ENCODE measurements at places on chromosomes 12 and 14.

- no peak for DNase-seq
Observed at GRCh38 chr14:94625353-94625635, 13.1 kb downstream of the SERPINA3 start.

DNA sequence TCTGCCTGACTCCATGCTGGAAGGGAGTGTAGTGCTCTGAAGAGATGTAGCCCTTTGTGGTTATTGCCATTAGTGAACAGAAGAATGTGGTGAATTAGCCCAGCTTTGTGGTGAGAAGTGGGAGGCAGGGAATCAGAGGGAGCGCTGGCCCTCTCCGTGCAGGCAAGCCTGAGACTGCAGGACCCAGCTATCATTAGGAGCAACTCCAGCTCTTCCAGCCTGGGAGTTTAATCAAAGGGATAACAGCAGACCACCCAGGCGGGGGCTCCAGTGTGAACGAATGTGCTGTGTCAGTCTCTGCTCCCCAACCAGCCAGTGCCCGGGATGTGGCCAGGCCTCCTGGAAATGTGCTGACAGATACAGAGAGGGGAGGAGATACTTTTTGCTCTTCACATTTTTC is 142.7 kb downstream of the TTLL5 start:
- no peak for DNase-seq

DNA sequence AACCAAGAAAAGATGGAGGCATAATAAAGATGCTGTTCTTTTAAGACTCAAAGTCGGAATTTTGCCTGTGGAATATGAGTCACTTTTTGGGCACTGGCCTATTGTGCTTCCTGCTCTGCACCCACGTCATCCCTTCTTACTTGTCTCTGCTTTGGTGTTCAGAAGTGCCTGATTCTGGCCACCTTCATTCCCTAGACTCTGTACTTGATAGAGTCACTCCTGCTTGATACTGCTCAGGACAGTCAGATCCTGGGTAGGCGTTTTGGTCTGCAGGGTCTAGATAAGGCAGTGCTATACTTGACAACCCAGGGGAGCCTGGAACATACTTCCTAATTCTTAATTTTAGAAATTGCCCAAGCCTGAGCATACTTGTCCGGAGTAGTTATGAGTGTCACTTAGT is 1.9 kb downstream of the LRRK2 start:
- DNase-seq = no peak

GRCh38 chr12:5520831-5521230 is 88.9 kb downstream of the NTF3 start:
- no peak for DNase-seq

- no peak for DNase-seq
Observed at GRCh38 chr14:24659916-24660570, 26.1 kb upstream of the GZMB start.

DNA sequence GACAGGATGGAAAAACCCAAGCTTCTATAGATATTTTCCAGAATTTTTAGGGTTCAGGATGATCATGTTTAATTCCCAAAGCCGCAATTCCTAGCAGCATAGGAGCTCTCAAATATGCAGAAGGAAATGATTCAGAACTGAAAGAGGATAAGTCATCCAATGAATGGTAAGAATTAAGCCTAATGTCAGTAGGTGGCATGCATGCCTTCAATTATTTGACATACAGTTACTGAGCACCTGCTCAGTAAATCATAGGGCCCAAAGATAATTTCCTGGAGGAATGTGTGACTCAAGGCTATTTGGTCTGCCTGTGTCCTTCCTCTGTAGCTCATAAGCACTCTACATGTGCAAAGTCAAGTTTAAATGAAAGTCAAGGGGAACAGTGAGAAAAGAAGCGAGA is 116.8 kb upstream of the SLC38A4 start:
- DNase-seq = no peak

DNA sequence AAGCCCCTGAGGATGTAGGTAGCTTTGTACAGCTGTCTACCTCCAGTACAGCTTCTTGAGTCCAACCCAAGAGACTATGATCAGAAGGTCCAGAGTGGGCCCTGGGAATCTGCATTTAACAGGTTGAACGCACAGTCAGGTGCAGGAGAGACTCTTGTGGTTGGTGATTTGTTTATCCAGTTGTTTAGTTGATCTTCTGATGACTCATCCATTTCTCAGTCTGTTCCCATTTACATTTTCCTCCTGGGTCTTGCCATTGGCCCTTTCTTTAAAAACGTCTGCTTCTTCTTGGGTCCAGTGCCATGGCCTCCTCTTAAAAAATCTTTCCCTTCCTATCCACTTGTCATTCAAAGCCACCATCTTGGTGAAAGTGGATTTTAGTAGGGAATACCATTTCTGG is 734.2 kb downstream of the MED13L start:
- no peak for DNase-seq

DNA sequence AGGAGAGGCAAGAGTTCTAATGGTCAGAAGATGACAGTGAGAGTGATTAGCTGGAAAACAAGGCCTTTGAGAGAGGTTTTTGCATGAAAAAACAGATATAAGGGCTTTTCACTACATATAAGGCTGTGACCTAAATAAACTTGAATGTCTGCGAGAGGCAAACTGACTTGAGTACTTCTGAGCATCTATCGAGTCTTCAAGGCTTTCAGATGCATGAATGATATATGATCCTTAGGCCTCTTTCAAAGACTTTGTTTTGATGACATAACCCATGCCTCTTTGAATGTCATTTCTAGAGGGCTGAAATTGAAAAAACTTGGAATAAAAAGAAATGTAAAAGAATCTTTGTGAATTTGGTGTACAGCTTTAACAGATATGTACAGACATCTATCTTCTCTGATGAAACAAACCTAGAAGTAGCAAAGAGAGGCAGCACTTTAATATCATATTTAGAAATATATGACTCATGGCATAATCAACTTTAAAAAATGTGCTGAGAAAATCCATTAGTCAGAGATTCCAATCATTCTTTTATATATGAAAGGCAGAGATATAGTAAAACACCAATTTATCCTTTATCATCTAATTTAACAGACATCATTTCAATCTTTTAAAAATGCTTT is 72.6 kb downstream of the PPM1H start:
- DNase-seq = no peak

DNA sequence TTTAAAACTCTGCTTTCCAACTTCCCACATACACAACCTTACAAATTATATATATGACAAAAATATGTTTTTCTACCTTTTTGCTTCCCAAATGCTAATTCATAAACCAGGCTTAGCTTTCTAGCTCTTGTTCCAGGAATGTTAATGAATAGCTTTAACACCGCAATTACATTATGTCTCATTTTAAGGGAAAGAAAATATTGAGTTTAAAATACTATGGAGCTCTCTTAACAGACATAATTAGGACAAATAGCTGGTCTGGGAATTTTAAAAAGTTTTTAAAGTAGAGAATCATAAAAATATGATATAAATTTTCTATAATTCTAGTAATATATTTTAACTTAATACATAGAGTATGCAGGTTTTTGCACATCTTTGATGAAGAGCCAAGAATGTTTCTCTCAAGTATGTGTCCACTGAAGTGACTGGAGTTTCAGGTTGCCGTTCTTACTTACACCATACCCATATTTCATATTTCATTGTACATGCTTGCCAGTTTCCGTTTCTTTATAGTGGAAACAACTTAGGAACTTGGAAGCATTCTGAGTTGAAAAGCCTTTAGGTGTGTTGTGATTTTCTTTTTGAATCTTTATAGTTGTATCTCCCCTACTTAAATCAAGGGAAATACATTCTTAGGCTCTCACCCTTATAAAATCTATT is 90.6 kb upstream of the SLCO1C1 start:
- DNase-seq = no peak

- no peak for DNase-seq
Observed at GRCh38 chr12:12219664-12220063, 47.2 kb downstream of the LRP6 start.

- no peak for DNase-seq
Observed at GRCh38 chr12:3015356-3015755, 56.2 kb downstream of the TEAD4 start.

GRCh38 chr12:3669594-3669993 is 83.3 kb downstream of the CRACR2A start:
- no peak for DNase-seq

DNA sequence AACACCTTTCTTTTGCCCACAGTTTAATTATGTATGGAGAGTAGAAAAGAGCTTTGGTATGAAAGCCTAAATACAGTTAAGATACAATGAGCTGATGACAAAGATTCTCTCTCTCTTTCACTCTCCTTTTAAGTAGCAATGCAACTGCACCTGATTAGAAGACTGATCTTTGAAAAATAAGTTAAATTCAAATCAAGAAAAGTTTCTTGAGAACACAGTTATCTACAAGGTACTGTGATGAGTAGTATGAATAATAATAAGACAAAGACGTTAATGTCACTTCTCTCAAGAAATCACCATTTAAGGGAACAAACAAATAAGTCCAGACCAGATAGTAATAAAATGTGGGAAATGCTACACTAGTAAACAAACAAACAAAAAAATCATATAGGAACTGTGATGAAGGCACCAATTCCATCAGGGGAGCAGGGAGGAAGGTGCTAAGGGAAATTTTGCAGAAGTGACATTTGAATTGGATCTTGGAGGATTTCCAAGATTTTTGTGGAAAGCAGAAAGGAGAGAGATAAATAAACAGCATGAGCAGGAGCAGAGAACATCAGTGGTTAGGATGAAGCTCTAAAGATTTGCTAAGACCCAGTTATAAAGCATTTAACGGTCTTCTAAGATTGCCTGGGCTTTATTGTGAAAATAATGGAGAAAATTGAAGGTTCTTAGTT is 65.2 kb upstream of the STK38L start:
- DNase-seq = no peak

DNA sequence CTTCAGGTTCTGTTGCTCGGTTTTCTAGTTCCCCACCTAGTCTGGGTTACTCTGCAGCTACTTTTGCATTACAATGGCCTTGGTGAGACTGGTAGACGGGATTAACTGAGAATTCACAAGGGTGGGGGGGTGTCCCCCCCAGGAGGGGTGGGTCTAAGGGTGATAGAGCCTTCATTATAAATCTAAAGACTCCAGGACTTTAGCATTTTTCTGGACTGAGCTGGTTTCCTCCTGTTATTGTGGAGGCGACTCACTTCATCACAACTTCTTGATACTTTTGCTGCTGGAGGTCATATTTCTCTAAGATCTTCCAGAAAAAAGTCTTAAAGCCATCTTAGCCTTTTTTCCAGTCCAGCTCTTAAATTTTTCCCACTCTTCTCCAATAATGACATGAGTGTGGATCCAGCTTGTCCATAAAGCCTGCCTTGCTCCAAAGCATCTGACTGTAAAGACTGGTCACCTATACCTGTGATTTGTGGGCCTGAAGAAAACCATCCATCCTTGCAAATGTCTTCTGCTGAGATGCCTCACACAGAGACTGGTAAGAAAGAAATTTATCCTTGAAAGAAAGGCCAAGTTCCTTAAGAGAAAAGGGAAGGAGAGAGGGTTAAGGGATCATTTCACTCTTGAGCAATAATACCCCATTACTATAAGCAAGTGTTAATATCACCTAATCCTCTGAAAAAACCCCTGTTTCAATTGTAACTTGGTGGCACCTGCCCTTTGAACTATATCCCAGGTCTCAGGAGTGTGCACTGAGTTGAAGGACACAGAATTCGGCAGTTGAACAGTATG is 19.7 kb upstream of the SLC2A14 start:
- no peak for DNase-seq

- peak; percentile 13 for DNase-seq
Observed at GRCh38 chr14:89401761-89402160, 15.3 kb downstream of the FOXN3 start.

- DNase-seq = no peak
Observed at GRCh38 chr14:100106250-100107112, 41.3 kb downstream of the EVL start.

- DNase-seq = no peak
Observed at GRCh38 chr14:64591809-64592208, 42.0 kb downstream of the PPP1R36 start.

- peak; percentile 33 for DNase-seq
Observed at GRCh38 chr14:24368562-24369252, 723 bp downstream of the NFATC4 start.

DNA sequence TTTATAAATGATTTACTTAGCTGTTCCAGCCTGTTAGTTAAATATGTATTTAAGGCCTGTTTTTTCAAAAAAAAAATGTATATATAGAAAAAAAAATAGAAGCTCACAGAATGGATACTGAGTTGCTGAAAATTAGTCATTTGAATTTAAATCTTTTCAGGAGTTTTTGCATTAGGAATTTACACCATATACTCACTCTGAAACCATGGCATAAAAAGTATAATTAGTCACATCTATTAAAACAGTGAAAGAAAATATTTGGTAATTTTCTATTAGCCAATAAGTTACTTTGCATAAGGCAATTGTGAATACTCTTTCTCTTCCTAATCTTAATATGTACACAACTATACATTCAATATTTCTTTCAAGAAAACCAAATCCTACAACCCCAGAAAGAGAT is 51.9 kb downstream of the HMGA2 start:
- DNase-seq = no peak

DNA sequence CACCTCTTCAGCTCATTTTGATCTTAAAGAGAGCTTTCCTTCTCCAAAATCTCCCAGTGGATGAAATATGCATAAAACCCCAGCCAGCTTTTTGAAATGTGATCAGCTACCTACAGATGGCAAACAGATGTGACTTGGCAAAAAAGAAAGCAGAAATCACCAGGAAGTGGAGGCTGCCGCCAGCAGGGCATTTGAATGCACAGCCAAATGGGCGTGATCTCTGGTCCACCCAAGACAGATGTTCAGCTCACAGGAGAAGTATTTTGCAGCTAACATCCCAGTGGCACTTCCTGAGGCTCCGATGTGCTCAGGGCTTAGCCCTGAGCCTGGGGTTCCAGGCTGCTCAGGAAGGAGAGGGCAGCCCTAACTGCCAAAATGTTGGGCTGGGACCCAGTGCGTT is 78.3 kb downstream of the LGMN start:
- DNase-seq = no peak

- DNase-seq = no peak
Observed at GRCh38 chr12:101298426-101298825, 18.5 kb downstream of the UTP20 start.

GRCh38 chr14:30332374-30332773 is 226.6 kb upstream of the G2E3 start:
- no peak for DNase-seq

DNA sequence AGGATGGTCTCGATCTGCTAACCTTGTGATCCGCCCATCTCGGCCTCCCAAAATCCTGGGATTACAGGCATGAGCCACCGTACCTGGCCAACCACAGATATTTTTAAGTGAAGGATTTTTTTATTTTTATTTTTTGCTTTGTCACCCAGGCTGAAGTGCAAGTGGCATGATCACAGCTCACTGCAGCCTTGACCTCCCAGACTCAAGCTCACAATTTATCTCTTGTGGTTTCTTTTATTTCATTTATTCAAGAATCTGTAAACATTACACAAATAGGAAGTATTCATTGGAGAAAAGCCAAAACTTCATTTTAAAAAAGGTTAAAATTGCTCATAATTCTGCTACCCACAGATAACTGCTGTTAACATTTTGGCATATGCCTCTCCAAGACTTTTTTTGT is 13.3 kb downstream of the MOAP1 start:
- DNase-seq = no peak

- DNase-seq = no peak
Observed at GRCh38 chr14:67738740-67739504, 37.2 kb downstream of the RDH12 start.

- DNase-seq = no peak
Observed at GRCh38 chr14:47651337-47651736, 24.1 kb downstream of the MDGA2 start.

All from NCI-H146 (cell line).